Activated CD8-positive, alpha-beta memory T cell treated with anti-CD3 and anti-CD28 coated beads for 24 hours (primary cell): ENCODE measurements at places on chromosomes 7 and 10.

GRCh38 chr7:43244232-43244631 is 131.8 kb downstream of the HECW1 start:
- no peak for DNase-seq

DNA sequence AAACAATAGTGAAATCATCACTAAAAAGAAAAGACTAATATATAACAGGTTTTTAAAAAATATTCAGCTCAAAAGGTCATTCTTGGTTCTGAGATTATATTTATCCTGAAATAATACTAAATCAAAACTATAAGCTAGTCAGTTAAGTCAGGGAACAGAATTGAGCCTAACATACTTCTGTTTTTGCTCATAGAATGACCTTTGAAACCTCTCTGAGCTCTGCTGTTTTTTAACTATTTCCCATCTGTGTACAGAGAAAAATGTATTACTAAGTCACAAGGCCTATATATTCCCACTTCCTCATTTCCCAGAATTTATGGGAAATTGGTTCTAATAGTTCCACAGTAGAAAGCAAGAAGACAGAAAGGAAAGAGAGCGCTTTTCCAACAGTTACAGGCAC is 346.8 kb upstream of the ETV1 start:
- no peak for DNase-seq

DNA sequence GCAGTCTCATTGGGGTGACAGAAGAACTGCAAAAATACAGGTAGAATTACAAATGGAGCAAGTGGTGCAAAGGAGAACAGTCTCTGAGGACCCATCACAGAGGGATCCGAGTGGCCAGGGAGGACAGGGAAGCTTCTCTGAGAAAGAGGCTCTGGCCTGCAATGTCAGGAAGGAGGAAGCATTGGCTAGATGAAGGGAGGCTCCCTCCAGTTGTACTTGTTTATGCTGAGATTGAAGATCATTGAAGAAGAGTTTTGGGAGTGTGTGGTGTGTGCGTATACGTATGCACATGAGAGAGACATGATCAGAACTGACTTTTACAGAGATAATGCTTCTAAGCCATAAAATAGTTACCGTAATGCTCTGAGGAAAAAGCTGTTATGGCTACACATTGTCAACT is 274.7 kb upstream of the FZD8 start:
- DNase-seq = no peak

- peak; percentile 28 for DNase-seq
Observed at GRCh38 chr10:118977022-118977599, 52.4 kb upstream of the NANOS1 start.

DNA sequence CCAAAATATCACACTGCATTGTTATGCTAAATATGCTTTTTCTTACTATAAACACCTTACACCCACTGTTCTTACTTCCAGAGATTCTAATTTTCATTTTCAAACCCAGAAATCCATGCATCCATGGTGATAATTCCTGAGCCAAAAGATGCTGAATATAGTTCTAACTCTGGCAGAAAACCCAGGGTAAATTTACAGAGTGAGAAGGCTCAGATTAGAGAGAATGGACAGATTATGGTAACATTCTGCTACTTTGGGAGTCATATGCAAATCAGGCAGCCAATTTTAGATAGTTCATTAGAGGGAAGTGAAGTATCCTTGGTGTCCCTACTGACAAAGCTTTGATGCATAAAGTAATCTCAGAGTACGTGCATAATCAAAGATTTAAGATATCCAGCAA is 15.4 kb upstream of the CTTNBP2 start:
- no peak for DNase-seq

DNA sequence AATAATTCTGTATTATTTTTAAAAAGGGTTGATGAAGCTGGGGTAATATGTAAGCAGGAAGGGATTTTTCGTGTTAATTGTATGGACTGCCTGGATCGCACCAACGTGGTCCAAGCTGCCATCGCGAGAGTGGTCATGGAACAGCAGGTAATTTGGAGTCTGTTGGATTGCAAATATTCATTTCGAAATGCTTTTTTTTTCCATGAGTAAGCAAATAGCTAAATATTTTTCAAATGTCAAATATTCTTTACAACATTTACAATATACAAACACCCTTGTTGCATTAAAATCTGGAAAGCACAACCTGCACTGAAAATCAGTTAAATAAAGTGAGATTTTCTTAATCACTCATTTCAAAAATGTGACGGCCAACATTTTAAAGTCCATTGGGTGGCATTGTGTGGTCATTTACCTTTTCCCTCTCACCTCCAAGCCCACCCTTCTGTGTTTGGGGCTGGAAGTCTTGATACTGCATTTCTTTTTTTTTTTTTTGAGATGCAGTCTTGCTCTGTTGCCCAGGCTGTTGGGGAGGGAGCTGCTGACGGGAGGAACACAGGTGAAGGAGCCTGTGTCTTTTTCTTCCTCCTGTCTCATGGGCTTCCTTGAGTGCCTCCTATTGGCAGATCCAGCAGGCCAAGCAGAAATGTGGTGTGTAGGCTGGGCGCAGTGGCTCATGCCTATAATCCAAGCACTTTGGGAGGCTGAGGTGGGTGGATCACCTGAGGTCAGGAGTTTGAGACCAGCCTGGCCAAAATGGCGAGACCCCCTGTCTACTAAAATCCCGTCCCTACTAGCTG is 66.1 kb downstream of the MCMBP start:
- no peak for DNase-seq

DNA sequence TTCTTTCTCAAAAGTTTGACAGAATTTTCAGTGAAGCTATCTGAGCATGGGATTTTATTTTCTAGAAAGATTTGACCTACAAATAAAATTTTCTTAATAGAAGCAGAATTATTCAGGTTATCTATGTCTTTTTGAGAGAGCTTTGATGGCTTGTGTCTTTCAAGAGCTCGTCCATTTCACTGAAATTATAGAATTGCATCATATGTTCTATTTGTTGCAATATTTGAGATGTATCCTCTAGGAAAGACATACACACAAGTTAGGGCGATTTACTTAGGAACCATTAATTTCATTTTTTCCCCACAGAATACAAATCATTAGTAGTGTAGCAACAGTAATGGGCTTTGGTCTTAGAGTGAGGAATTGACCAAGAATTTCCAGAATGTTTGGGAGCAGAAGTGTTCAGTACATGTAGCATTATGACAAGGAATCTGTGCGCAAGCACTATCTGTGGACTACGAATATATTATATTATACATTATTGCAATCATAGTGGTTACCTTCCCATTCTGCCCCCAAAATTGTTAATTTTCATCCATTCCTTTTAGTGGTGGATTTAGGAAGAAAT is 12.8 kb upstream of the COL17A1 start:
- DNase-seq = no peak
